ENCODE measurements at places on chromosomes 6 and 20.

DNA sequence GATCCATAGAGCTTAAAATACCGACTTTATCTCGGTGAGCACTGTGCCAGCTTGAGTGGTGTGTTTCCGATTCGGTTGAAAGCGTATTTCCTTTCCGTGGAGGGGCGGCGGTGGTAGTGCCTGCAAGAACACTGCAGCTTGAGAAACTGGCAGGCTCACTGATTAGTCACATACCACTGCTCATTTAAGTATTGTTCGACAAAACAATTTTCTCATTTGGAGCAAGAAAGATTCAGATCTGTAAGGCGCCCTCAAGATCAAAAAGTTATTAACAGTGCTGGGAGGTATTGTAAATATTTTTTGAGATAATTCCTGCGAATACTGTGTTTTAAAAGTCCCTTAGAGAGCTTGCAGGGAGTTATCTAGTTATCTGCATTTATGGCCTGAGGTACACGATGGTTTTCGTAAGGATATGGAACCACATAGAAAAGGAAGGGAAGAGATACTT is 1.3 kb downstream of the MAPK14 start:
- DNase-seq, result no peak

GRCh38 chr6:28981833-28982475 is 23.2 kb downstream of the ZNF311 start:
- DNase-seq, result no peak

DNA sequence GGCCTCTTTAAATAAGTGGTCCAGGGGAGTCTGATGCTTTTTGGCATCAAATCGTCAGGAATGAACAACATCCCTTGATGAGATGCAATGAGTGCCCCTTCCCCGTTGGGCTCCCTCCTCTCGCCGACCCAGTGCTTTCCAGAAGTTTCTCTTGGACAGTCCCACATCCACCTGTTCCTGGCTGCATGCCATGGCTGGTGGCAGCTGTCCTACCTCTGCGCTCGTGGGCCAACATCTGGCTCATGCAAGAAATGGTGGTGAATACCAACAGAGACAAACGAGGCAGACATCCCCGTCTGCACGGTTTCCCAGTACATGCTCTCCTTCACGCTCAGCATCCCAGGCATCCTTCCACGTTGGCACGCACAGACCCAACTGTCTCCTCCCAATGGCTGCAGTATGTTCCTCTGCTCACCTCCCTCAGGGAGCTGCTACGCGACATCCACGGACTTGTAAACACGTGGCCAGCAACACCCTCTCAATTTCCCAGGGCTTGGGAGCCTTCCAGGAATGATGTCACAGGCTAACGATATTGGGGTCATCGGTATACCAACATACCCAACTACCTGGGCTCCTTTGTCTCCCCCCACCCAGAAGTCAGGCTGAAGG is 37.5 kb downstream of the PPP1R3G start:
- DNase-seq, result no peak

- no peak for DNase-seq
Observed at GRCh38 chr6:165987483-165988301, 180.0 kb downstream of the TBXT start.

DNA sequence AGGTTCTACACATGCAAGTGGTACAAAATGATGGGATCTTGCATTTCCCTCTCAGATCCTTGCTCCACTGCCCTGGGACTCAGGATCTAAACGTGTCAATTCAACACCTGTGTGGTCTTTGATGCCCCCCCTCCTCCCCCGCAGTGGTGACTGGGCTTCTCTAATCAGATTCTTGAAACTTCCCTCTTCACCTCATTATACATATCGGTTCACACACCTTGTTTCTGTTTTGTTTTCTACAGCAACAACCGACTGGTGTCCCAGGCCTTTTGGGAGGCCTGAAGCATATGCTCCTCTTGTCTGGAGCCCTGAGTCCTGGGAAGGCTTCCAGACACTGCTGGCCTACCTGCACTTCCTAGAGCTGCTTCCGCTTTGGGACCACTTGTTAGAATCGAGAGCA is 20.0 kb downstream of the SAMD3 start:
- no peak for DNase-seq
